ENCODE measurements at places on chromosomes 11 and 22.

GRCh38 chr11:7484131-7484530 is 1.2 kb upstream of the OLFML1 start:
- no peak for DNase-seq

- DNase-seq = no peak
These were observed 299.9 kb downstream of the DCDC1 start for GRCh38 chr11:31069447-31070205.

GRCh38 chr11:112583261-112583893 is 322.7 kb upstream of the PLET1 start:
- no peak for DNase-seq

- DNase-seq = peak; percentile 52
These were observed 19.3 kb downstream of the MTFP1 start for GRCh38 chr22:30444632-30445437.

DNA sequence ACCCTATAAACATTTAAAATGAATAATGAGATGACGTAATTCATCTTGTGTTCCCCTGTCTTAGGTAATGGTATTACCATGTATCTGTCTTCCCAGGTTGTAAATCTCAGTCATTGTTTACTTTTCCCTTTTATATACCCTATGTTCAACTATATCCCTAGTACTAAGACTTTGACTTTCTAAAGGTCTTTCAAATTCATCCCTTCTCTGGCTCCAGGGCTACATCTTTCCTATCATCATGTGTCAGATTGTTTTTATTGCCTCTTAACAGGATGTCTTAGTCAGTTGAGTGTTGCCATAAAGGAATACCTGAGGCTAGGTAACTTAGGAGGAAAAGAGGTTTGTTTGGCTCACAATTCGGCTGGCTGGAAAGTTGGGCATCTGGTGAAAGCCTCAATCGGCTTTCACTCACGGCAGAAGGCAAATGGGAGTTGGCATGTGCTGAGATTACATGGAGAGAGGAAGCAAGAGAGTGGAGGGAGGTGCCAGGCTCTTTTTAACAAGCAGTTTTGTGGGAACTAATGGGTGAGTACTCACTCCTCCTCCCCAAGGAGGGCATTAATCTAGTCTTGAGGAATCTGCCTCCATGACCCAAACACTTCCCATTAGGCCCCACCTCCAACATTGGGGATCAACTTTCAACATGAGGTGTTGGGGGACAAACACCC is 11.6 kb upstream of the DLAT start:
- no peak for DNase-seq

DNA sequence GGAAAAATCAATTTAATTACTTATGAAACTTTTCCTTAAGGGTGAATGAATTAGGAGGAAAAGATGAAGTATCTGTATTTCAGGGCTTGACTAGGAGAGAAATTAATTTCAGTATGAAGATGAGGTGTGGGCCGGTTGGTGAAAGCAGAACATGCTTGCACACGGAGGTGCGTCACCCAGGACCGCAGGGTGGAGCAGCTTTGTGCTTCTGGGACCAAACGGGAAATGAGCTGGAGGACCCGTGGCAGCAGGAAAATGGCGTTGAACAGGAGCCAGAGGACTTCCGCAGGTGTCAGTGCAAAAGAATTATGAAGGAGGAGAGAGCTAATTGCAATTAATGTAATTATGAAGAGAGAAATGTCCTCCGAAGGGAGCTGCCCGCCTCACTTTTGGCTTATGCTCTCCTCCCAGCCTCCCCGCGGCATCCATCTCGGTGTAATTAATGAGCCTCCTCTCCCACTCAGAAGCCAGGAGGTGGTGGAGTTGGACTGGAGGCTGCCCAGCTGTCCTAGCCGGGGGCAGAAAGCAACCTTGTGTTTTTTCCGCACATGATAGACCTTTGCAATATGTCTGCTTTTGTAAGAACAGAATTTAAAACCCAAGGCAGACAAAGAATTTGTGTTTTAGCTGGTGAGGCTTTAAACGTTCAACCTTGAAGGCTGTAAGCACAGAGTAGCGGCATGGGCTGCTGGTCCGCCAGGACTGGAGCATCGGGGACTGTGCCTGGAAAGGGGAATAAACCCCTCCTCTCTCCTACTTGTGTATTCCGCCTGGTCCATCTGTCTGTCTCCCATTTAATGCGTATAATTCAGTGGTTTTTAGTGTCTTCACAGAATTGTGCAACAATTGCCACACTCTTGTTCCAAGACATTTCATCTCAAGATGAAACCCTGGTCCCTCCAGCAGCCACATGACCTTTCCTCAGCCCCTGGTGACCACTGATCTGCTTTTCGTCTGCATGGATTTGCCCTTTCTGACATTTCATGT is 180.6 kb downstream of the TBC1D22A start:
- DNase-seq = peak; percentile 52

- no peak for DNase-seq
These were observed 36.6 kb upstream of the PARVG start for GRCh38 chr22:44144046-44144569.

DNA sequence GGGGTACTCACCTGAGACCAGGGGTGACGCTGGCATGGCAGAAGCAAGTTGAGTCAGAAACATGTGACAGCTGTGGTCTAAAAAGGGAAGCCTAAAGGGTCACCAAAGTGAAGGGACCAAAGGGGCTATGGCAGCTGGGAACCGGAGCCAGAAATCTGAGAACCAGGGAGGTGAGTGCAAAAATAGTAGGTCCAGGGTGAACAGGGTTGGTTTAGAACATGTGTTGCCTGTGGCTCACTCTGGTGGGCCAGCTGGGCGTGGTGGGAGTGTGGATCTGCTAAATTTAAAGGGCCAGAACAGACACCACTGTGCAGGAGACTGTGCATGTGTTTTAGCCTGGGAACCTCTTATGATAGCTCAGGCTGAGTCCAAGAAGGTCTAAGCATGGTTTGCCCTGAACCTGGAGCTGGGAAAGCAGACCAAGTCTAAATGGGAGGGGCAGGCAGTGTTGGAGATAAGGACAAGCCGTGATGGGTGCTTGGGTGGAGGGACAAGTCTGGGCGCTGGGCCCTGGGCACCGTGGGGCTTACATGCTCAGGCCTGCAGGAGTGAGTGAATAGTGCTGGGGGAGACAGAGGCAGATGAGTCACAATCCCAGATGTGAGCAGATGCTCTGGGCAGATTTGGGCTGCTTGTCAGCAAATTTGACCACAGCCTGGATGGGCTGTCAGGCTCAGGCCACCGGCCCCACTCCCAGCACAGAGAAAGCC is 41.4 kb upstream of the ZBED5 start:
- peak; percentile 3 for DNase-seq

- no peak for DNase-seq
These were observed 5.1 kb downstream of the ZPR1 start for GRCh38 chr11:116782728-116783127.

GRCh38 chr11:119373921-119374631 is 7.4 kb downstream of the USP2 start:
- peak; percentile 31 for DNase-seq

GRCh38 chr11:118117790-118118601 is 31.2 kb upstream of the SMIM35 start:
- DNase-seq = no peak

DNA sequence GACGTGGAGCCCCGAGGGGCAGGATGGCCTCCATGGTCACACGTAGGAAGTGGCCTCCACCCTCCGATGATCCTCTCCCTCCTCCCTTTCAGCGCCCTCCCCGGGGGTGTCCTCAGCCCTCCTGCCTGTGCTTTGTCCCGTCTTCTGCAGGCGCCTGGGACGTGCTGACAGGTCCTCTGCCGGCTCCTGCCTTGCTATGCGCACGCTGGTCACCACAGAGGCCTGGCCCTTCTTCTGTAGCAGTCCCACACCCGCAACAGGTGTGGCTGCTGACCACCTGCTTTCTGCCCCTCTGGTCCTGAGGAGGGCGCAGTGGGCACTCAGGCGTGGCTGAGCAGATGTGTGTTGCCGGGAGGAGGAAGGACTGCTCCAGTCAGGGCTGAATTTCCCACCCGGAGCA is 27.7 kb upstream of the PPP6R3 start:
- DNase-seq = no peak

- DNase-seq = no peak
These were observed 105.1 kb downstream of the GUCY1A2 start for GRCh38 chr11:106913141-106913540.

DNA sequence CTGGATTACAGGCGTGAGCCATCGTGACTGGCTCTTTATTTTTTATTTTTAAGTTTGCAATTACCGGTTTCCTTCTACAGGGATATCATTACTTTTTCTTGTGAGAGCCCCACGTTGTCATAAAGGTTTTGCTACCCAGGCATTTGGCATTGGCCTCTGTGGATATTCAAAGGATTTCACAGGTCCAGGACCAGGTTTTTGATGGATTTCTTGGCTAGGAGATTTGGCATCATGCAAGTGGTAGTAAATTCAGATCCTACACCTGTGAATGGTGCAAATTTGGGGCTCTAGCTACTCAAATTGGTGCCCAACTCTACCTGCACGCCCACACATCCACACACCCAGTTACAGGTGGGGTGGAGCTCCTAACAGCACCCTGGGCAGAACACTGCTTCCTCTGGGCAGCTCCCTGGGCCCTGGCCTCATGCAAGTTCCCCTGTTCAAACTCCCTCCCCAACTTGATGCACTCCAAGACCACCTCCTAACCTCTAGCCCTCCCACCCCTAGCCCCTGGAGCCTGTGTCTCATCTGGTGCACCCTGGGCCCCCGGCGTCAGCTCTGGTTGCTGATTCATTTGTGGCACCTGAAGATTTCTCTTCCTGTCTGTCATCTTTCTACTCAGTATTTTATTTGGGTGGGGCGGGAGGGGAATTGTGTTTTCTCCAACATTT is 9.3 kb upstream of the MRGPRD start:
- no peak for DNase-seq

- DNase-seq = no peak
These were observed 10.5 kb upstream of the RPS19BP1 start for GRCh38 chr22:39543095-39543494.

GRCh38 chr11:74453373-74453975 is 13.9 kb downstream of the KCNE3 start:
- peak; percentile 50 for DNase-seq

- DNase-seq = no peak
These were observed 226.1 kb downstream of the BLID start for GRCh38 chr11:121889931-121890330.

DNA sequence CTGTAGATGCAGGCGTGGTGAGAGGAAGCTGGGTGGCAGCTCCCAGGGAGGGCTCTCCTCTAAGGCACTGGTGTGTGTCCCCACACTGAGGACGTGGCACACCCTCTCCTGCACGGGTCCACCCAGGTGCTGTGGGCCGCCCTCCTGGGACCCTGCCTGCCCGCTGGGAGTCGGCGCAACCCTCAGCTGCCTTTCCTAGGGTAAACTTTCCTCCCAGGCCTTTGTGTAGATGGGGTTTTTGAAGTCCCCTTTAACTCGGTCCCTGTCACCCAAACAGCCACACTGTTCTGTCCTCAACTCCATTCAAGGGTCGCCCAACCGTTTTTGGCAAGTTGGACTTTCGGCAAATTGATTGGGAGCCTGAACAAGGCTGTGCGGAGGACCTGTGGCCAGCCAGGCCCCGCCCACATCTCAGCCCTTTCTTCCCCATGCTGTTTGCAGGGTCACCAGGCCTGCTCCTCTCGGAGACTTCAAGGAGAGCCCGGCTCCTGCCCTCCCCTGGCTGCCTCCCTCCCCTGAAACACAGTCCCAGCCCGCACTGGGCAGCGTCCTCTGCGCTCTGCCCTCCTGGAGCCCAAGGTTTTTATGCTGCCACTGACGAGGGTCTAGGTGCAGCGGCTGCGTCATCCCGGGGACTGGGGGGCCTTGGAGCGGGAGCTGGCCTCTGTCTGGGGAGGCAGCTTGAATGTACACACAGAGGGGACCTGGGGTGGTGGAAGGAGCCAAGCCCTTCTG is 1126.2 kb downstream of the BRD1 start:
- DNase-seq = no peak

DNA sequence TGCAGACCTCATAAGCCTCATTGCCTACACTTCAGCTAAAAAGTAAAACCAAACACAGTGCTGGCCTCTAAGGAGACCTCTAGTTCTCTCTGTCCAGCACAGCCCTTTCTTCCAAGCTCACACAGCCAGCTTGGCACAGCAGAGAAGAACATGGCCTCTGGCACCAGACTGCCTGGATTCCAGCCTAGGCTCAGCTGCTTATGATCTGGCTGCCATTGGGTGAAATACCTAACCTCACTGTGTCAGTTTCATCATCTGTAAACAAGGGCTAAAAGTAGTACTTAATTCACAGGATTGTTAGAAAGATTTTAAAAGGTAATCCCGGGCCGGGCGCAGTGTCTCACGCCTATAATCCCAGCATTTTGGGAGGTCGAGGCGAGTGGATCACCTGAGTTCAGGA is 9.9 kb upstream of the ACER3 start:
- DNase-seq = no peak

GRCh38 chr22:30129636-30130035 is 49.4 kb downstream of the HORMAD2 start:
- DNase-seq = no peak

- DNase-seq = no peak
These were observed 350.9 kb upstream of the SYN3 start for GRCh38 chr22:33409079-33409478.
